Activated T-helper 1 cell treated with anti-CD3 and anti-CD28 coated beads, Interleukin-12 subunit alpha, Interleukin-12 subunit beta, Interleukin-2, Interleukin-4 antibody, amounts not matched to agents 30 ng/mL and 10 ng/mL and 1 ng/mL, durations not matched to agents 14 hours and 24 hours and 36 hours (primary cell): ENCODE measurements at places on chromosomes 1 and 21. TPM values are rescaled to one million over a fixed set of nuclear protein-coding genes. Genes with fewer than 3 reads are reported as not detected.

GRCh38 chr1:204589409-204590038 is 73.3 kb downstream of the MDM4 start:
- no peak for DNase-seq

- DNase-seq, result no peak
Measured at GRCh38 chr1:24981631-24982005, 51.5 kb upstream of the RUNX3 start.

DNA sequence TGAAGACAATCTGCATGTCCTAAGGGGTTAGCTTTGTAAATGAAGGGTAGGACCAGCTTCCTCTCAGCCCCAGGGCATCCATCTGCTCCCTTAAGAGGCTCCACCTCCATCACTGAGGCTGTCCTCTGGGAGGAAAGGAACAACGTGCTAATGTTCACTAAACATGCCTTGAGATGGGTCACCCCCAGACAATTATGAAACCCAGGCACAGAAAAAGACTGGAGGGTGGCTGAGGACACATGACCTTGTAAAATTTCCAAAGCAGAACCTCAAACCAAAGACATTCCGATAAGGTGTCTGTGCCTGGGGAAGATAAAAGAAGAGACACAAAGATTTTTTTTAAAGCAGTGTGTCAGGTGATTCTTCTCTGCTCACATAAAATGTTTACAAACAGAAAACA is 37.6 kb upstream of the ZNF124 start:
- DNase-seq, result no peak

Gene RNF186
- total RNA-seq, result not detected in 2 replicates
